Left lung (tissue), 14 donors: ENCODE measurements at places on chromosomes 13 and 19. TPM values are rescaled to one million over a fixed set of nuclear protein-coding genes. Genes with fewer than 3 reads are reported as not detected.

DNA sequence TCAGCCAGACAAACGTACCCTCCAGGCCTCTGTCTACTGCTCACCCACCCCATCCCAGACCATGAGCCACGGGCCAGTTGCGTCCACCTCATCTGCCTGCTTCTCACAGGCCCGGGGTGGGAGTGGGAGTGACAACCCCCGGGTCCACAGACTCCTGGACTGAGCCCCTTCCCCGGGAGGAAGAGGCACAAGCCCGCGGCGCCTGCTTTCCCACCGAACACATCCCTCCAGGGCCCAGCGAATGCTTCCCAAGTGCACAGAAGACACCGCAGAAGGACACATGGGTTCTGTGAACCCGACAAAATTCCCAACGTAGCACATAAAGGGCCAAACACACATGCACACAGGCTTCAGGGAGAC lies 18.0 kb upstream of the PLPP2 start:
- DNase-seq: peak; percentile 68

DNA sequence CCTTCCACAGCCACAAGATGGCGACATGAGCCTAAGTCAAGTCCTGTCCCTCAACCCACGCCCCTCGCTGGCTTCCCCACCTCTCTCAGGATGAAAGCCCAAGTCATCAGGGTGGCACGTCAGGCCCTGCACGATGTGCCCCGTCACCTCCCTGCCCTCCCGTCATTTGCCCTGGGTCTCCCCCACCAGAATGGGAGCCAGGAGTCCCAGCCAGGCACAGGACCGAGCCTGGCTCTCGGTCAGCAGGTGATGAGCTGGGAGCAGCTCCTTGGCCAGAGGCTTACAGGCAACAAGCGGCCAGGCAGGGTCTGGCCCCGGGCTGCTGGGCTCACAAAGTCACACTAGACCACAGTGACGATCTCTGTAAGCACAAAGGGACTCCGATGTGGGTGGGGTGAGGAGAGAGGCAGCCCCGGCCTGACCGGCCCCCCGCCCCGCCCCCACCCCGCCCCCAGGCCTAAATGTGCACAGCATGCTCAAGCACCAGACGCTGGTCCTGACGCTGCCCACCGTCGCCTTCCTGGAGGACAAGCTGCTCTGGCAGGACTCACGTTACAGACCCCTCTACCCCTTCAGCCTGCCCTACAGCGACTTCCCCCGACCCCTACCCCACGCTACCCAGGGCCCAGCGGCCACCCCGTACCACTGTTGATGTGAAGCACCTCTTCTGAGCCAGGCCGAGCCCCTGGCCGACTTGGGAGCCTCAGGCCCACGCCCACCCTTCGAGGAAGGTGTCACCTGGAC lies 7.3 kb downstream of the MRPL4 start:
- DNase-seq: peak; percentile 88

DNA sequence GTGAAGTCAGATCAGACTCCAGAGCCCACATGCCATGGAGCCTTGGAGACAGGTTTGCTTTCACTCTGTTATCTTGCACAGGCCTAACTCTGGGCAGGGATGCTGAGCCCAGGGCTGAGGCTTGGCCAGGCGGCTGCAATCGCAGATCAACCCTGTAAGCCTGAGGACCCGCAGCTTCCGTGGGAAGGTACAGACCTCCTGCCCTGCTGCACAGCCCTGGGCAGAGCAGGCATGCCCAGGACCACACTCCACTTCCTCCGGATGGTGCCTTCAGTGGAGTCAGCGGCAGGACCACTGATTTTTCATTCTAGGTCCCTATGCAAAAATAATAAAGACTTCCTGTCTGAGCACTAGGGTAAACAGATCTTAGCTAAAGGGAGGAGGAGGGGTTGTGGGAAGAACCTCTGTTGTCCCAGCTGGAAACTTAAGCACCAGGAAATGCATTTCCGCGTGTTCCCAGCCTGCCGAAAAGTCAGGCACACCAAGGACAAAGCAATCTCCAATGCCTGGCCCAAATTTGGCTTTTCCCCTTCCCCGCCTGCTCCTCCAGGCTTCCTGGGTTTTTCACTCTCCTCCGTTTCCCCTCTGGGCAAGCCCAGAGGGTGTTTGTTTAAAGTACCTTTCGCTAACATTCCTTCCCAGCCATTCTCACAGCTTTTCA lies 87.3 kb downstream of the KCTD15 start:
- DNase-seq: no peak

DNA sequence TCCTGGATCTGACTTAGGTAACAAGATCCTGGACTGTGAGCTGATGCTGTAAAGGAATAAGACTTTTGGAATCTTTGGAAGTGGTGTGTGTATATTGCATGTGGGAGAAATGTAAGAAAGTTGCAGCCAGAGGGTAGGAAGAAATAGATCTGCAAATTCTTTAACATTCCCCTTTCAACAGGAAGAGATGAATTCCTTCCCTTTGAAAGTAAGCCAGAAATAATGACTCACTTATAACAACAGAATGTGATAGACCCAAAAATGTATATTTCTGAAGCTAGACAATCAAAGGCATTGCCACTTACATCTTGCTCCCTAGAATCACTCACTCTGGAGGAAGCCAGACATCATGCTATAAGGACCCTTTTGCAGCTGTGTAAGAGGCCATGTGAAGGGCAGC lies 9.8 kb upstream of the SIAH3 start:
- DNase-seq: no peak

DNA sequence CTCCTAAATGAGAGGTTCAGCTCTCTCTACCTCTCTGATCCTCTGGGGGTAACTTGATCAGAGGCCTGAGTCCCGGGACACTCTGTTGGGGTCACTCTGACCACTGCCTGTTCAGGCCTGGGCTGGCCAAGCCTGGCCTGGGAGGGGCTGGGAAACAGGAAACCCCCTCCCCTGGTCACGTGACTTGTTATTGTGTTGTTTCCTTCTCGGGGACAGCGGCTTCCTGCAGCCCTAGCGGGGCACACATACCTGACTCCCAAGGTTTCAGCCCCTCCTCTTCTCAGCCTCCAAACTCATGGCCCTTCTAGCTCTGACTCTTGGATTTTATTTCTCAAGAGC lies at the start of gene USHBP1:
Gene USHBP1, minus strand, starts transcription at position 105 of the 339 bp plus-strand sequence. CDS start 446 bp downstream, outside the sequence.
- DNase-seq: no peak

- DNase-seq: no peak
These were observed 12.9 kb downstream of the LMTK3 start for GRCh38 chr19:48498595-48499311.

GRCh38 chr19:19591133-19591825 lies 27.2 kb downstream of the PBX4 start:
- DNase-seq: peak; percentile 78

DNA sequence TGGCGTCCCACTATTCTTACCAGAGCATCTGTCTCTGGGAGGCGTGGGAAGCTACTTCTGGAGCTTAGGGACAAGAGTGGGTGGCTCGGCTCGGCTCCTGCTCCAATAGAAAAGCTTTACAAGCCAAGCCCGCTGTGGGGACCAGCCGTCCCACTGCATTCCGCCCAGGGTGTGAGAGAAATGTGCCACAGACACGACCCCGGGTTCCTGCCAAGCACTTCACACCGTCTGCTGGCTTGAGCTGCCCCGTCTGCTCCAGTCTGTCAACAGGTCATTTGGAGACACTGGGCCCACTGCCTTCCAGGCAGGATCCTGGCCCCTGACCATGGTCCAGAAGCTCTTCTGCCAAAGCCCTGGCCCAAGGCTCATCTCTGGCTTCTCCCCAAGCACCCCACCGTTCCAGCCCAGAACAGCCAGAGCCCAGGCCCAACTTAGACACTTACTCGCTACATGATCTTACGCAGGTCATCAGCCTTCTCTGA lies 6.5 kb upstream of the FKRP start:
- DNase-seq: peak; percentile 76

DNA sequence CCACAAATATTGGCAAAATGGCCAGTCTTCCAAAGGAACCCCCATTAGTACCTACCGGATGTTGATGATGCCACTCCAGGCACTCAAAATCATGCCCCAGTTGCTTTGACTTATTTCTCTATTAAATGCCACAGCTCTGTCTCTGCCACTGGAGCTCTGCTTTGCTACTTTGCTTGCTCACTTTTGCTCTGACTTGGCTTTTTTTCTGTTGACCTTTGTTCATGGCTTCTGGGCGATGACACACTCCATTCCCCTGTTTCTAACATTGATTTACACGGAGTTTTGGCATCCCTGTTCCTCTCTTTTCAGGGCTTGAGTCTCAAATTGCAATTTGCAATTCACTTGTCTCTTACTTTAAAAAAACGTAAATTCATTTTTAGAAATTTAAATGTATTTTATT lies 217.1 kb upstream of the SPRY2 start:
- no peak for DNase-seq

DNA sequence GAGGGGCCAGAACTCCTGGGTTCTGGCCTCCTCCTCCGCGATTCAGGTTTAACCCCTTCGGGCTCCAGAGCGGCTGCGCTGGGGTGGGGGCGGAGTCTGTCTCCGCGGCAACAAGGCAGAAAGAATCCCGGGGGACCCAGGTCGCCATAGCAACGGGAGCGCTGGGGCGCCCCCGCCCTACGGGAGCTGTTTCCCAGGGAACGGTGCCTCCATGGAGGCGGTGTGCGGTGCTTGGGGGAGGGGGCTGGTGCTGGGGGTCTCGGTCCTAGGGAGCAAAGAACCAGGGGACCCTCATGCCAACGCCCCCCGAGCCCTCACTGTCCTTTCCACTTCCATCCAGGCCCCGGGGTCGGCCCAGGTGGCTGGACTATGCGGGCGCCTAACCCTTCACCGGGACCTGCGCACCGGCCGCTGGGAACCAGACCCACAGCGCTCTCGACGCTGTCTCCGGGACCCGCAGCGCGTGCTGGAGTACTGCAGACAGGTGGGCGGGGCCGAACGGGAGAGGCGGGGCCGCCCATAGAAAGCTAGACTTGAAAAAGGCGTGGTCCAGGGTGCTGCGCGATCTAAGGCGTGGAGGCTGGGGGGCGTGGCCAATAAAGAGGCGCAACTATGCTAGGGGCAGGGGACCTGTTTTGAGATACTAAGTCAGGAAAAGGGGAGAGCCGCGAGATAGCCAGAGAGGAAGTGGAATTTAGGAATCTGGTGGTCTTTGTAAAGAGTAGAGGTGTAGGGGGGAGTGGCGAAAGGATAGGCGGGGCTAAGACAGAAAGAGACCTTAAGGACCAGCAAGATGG lies 1.2 kb downstream of the APLP1 start:
- DNase-seq: peak; percentile 89

DNA sequence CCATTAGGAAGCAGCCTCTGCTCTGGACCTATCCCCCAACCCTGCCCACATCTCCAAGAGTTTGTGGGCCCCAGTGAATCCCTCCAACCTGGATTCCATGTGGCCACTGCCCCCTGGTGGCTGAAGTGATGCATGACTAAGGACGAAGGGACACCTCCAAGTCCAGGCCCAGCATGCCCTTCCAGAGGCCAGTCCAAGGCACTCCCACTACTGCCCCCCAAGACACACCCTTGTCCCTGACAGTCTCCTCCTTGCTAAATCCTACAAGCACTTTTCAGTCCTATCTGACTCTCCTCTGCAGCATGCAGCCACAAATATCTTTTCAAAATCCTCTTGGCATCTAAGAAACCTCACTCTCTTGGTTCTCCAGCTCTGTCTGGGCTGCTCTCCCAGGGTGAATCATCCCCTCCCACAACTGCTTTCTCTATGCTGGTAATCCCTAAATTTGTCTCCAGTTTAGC lies 33.0 kb downstream of the DEDD2 start:
- DNase-seq: peak; percentile 71

- no peak for DNase-seq
These were observed 396.6 kb upstream of the PCDH20 start for GRCh38 chr13:61812286-61812685.

DNA sequence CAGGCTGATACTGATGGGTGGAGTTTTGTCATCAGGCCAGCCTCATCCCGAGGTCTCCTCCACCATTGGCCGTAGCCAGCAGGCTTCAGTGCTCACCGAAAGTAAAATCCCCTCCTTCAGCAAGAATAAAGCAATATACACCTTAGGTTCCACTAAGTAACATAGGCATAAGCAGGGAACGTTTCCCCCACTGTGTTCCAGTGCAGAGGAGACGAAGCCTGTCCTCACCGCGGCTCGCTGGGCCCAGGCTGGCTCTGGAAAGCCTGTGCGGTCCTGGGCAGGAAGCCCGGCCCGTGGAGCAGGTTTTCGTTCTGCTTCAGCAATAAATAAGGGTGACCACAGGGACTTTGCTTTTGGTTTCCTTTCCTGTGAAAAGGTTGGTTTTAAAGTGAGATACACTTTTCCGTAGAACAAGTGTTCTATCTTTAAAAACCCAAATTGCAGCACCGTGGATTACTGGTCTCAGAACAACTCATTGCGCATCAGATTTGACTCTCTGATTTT lies 16.3 kb upstream of the TEX29 start:
- DNase-seq: no peak

GRCh38 chr19:5989388-5990074 lies 11.6 kb upstream of the RANBP3 start:
- no peak for DNase-seq

- DNase-seq: no peak
These were observed 196.7 kb downstream of the FOXO1 start for GRCh38 chr13:40469581-40470310.

- no peak for DNase-seq
These were observed 118.3 kb downstream of the COL4A2 start for GRCh38 chr13:110425444-110425780.

GRCh38 chr19:51803519-51803918 lies 8.6 kb downstream of the FPR3 start:
- no peak for DNase-seq

DNA sequence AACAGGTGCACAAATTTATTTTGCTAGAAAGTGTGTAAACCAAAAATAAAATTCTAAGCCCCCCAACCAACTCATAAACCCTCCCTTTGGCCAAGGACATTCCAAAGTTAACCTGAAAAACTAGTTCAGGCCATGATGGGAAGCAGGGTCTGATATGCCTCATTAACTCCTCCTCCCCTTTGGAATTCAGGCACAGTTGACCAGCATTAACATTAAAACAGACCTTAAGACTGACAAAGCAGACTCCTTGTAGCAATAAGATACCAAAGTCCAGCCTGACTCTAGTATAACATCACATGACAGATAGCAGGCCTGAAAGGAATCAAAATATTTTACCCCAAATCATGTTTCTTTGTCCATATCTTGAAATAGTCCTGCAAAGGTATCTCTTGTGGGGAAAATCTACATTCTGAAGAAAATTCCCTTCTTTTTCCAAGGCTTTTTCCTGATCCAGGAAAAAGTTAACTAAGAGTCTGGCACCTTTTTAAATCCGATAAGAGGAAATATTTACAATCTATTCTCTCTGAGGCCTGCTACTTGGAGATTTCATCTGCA lies 19.7 kb downstream of the NEK5 start:
- no peak for DNase-seq

GRCh38 chr13:51243832-51244231 lies 21.6 kb downstream of the FAM124A start:
- no peak for DNase-seq

Gene RSPH6A
- 0.09 TPM for polyA plus RNA-seq

Gene KLF1
- polyA plus RNA-seq: 0.39 TPM

Gene GPC5
- polyA plus RNA-seq: 10.3 TPM

Gene GPR4
- polyA plus RNA-seq: 5.3 TPM

Gene SPACA4
- polyA plus RNA-seq: 0.78 TPM

Gene GNG8
- polyA plus RNA-seq: 8.3 TPM

Gene BEST2
- 0.11 TPM for polyA plus RNA-seq

Gene ZNF540
- 5.1 TPM for polyA plus RNA-seq
